ENCODE measurements at places on chromosomes 6 and 20.

DNA sequence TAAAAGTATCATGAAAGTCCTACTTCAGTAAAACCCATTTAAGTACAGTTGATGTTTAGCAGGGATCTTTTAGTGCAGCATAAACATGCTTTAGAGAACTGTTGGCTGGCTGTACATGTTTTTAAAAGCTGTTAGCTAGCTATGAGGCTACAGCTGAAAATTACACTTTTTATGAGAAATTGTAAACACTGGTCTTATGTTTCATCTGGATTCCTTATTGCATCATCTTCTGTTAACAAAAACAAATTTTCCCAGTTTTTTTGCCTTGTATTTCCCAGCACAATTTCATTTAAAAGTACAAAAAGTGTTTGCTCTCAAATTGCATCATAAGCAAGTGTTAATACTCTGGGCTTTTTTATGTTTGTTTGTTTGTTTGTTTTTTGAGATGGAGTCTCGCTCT lies 18.3 kb upstream of the HLA-E start:
- DNase-seq = no peak

DNA sequence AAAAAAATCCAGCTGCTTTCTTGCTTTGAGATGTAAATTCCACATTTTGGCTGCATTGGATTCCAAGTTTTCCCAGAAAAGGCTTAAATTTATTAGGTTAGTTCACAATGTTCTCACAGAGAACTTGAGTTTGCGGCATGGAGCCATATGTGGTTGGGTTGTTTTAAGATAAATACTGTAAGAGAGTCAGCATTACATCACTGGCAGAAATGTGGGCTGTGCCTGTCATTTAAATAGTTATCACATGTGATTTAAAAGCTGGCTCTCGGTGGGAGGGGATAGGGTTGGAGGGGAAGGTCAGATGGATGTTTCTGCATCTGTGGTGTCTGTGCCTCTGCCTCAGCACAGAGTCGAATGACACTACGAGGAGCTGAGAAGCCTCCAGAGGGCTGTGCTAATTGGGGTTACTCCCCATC lies 73.8 kb upstream of the SCP2D1 start:
- peak; percentile 60 for DNase-seq

GRCh38 chr6:155801046-155801445 lies 345.4 kb upstream of the NOX3 start:
- DNase-seq = no peak

DNA sequence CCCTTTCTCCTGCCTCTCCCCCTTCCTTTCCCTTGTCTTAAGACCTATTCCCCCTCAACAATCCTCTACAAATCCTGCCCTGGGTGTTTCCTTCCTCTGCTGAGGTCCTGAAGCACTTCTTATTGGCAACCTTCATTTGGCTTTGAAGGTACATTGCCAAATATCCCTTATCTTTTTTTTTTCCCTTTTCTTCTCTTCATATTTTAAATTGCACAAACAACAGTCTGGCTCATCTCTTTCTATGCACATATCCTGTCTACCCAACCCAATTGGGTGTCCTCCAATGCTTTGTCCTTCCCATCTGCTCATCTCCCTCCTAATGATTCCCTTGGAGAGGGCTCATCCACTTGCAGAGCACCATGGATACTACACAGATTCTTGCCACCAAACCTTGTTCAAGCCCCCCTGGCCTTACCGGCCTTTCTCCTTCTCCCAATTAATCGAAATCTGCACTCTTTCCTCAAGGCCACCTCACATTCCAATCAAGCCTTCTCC lies 537.9 kb upstream of the JARID2 start:
- DNase-seq = peak; percentile 18

GRCh38 chr6:148713921-148714320 lies 32.9 kb upstream of the UST start:
- DNase-seq = no peak

- no peak for DNase-seq
These were observed 1.5 kb upstream of the MAPK13 start for GRCh38 chr6:36128793-36129192.

GRCh38 chr6:11374036-11375010 lies 141.9 kb upstream of the NEDD9 start:
- DNase-seq = no peak

DNA sequence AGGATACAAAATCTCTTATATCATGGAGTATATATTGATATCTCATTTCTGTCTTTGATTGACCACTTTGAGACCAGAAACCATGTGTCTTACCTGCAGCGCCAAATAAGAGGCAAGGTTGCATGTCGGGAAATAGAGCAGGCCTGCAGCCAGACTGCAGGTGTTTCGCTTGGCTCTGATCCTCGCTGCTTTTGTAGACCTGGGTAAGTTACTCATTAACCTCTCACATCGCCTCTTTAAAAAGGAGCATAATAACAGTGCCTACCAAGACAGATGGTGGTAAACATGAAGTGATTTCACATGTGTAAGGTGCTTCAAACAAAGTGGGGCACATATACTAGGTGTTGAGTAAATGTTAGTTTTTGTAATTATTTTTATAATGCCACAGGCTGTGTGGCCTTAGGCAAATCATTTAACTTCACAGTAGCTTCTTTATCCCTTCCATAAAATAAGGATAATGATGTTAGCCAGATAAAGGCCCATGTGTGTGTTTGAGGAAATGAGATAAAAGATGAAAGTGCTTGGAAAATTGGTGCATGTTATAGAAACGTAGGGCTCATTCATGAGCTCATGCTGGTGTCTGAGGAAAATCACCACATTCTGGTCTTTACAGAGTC lies 248.8 kb upstream of the MAP3K7 start:
- DNase-seq = no peak

DNA sequence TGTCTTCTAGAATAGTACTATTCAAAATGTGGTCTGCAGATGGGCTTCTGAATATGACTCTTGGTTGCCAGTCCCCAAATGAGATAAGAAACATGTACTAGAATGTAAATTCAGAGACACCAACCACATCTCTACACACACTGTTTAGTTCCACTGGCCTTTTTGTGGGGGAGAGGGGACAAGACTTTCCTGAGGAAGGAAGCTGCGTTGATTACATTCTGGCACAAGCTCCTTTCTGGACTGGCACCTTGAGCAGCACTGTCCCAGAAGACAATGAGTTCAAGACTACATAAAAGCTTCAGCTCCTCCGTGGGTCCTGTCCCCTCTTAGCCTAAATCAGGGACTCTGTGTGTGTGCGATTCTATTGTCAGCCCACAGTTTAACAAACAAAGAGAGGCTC lies 6.9 kb upstream of the IYD start:
- no peak for DNase-seq

- DNase-seq = peak; percentile 23
These were observed 170.3 kb upstream of the PREP start for GRCh38 chr6:105573138-105573537.

DNA sequence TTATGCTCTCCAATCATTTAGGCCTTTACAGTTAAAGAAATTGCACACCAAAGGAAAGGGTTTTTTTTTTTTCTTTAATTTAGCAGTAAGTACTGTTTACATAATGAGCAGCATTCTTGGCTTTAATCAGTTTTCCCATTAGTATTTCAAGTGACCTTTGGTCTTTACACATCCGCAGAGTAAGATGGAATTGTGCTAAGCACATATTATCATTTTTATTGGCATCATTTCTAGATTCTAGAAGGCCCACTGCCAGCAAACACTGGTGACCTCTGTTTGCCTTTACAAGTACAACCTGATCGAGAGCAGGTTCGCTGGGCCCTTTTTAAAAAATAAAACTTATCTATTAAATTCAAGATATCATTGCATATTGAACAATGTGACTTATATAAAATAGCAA lies 104.3 kb downstream of the ADGRG6 start:
- DNase-seq = no peak

- DNase-seq = peak; percentile 14
These were observed 514.0 kb upstream of the BTBD3 start for GRCh38 chr20:11403711-11404110.

DNA sequence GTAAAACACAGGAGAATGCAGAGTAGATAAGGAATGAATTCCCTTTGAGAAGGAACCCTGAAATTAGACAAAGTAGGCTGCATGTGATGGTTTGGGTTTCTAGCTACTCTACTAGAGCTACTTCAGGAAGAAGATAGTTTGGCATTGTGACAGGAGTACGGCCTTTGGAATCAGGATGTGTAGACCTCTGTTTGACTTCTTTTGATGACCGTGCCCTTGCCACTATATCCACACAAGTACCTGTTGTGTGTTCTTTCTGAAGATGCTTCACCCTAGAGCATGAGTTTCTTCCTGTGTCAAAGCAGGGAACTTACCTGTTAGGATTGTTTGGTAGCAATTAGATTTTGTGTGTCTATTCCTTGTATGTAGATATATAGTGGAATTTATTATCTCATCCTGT lies 41.7 kb downstream of the CD2AP start:
- no peak for DNase-seq

DNA sequence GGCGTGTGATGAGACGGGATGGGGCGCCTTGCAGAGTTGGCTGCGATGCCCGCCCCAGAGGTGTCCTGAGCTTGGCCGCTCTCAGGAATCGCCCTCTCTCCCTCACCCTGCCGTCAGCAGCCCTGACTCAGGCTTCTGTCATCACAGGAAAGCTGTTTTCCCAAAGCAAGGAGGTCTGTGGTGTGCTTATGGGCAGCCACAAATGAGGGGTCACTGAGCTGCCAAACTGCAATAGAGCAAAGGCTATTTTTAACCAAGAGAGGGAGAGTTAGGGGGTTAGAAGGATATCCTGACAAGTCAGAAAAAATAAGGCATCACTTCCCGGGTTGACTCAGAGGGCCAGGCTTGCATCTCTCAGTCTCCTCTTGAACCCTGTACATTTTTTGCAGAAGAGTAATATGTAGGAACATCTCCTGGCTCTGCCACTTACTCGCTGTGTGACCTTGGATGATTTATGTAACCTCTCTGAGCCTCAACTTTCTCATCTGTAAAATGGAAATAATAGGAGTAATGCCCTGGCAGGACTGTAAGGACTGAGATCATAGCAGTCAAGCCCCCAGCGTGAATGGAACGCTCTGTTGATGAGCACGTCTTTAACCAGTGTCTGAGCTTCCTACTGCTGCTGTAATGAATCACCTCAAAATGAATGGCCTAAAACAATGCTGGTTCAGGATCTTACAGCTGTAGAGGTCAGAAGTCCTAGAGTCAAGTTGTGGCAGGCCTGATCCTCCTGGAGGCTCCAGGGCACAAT lies 181.9 kb downstream of the NFATC2 start:
- DNase-seq = peak; percentile 89
